Mucosa of gallbladder (tissue), 1 donor: ENCODE measurements at places on chromosomes 16 and 17.

GRCh38 chr17:74566132-74566753 lies 1.1 kb downstream of the CD300H start:
- peak; percentile 27 for DNase-seq

DNA sequence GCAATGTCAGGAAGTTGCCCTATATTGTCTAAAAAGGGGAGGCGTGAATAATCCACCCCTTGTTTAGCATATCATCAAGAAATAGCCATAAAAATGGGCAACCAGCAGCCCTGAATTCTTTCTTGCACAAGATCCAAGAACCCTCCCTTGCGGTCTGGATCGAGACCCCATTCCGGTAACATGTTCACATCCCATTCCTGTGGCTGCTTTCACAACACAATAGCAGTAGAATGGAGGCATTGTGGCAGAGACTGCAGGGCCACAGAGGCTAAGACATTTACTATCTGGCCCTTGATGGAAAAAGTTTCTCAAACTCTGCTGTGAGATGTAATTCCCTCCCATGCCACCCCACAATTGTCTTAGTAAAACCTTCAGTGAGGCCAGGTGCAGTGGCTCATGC lies 73.2 kb downstream of the RMI2 start:
- DNase-seq, result no peak

DNA sequence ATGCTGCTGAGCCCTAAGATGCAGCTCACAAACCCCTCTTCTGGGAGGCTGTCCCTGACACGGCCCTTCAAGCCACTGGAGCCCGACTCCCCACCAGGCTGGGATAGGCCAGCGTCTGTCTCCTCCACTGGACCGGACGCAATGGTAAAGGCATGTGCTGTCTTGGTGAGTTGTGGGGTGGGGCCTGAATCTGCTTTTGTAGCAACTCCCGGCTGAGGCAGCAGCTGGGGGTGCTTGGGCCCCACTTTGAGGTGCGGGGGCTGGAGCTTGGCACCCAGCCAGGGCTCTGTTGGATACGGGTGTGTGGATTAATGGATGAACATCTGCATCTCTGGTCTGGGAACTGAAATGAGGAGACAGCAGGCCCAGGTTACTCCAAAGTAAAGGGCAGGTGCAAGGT lies 3.5 kb upstream of the NLRC3 start:
- DNase-seq, result no peak

DNA sequence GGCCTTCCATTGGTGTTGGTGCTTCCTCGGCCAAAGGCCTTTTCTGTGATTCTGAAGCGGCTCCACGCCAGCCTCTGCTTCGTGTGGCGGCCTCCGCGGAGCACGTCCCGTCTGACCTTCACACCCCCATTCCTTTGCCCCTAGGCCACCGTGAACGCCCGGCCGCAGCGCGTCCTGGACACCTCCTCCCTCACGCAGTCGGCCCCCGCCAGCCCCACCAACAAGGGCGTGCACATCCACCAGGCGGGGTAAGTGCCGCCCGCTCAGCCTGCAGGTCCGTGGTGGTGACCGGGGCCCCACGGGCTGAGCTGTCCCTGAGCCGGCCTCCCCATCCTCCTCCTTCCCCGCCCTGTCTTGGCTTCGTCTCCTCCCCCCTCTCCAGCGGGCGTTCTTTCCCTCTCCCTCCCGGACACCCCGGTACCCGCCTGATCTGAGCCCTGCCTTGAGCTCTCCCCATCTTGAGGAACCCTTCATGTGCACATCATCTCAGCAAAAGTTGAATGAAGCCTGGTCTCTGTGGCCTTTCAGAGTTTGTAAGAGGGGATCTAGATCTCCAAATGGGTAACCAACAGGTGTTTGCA lies 69.0 kb upstream of the CHMP6 start:
- no peak for DNase-seq

DNA sequence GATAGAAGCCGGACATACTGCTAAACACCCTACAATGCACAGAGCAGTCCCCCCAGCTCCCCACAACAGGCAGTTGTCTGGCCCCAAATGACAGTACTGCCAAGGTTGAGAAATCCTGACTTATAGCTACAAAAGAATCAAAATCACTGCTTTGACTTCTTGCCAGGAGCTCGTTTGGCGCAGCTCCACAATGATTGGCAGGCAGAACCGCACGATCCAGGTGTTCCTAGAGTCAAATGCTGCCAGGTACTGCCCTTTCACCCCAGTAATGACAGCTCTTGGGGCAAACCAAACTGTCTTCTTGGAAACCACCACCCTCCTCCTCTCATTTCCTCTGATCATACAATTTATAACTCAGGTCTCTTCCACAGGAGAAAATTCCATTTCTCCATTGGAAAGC lies 2.2 kb upstream of the TMC5 start:
- no peak for DNase-seq

DNA sequence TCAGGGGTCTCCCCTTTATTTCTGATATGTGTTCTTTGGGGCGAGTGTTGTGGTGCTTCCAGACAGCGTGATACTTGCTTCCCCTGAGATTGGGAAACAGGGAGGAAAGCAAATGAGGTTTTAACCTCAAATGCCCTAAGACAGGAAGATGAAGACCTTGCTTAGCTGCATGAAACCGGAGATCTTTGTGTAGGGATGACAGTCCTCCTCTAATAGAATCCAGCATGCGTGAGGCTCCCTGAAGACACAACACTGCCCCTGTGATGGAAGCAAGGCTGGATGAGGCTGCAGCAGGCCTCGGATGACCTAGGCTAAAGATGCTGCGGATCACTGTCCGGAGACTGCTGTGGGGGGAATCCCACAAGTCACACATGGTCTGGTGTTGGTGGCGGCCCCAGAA lies 491.0 kb downstream of the CDH13 start:
- no peak for DNase-seq

DNA sequence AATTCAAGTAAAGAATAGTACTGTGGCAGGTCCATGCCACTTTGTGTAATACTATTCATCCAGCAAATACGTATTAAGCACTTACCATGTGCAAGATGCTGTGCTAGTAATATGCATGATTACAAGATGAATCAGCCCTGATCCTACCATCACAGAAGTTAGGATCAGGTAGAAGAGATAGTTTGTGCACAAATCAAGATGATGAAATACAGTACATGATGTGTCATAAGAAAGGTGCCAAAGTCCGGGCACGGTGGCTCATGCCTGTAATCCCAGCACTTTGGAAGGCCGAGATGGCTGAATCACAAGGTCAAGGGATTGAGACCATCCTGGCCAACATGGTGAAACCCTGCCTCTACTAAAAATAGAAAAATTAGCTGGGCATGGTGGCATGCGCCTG lies 10.9 kb downstream of the COG4 start:
- no peak for DNase-seq

- no peak for DNase-seq
These were observed 7.1 kb upstream of the ASIC2 start for GRCh38 chr17:33300241-33300640.

DNA sequence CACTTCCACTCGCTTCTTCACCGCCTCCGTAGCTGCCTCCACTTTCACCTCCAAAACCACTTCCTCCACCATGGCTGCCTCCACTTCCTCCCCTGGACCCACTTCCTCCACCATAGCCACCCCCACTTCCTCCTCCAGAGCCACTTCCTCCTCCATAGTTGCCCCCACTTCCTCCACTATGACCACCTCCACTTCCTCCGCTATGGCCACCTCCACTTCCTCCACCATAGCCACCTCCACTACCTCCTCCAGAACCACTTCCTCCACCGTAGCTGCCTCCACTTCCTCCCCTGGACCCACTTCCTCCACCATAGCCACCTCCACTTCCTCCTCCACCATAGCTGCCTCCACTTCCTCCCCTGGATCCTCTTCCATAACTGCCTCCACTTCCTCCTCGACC lies 4.5 kb downstream of the KRT9 start:
- DNase-seq, result no peak

DNA sequence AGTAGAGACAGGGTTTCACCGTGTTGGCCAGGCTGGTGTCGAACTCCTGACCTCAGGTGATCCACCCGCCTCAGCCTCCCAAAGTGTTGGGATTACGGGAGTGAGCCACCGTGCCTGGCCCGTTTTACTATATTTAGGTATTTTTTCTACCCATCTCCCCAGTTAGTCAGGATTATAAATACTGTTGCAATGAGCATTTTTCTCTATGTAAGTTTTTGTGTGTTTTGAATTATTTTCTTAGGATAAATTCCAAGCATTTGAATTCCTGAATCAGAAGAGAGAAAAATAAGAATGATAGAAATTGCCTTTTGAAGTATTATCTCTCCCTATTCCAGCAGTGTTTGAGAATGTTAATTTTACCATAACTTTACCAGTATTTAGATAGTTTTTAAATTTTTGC lies 36.6 kb downstream of the KIAA0513 start:
- DNase-seq, result no peak

DNA sequence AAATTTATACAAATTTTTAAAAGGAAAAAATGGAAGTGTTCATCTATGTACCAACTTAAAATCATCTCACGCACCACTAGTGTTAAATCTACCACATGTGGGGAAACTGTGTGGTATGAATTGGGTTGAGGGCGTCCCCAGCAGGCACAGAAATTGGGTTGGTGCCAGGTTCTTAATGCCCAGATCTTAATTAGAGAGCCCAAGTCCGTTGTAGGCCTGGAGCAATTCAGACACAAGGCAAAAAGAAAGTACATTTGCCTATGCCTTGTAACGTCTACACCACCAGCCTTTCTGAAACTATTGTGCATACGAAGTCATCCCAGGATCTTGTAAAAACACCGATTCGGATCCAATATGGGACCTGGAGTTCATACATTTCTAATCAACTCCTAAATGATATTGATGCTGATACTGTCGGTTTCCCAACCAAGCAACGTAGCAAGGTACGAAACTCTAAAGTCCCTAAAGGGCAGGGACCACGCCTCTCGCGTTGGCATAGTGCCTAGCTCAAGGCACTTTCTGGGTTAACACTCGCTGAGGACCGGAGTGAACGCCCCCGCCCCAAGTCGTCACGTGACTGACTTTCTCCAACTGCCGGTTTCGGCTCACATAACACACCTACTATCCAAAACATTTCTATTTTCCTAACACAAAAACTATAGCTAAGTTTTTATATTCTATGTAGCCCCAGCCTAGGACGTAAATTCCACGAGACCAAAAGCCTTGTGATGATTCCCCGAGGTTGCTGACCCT lies 945 bp upstream of the UQCRC2 start:
- DNase-seq, result peak; percentile 68

- DNase-seq, result peak; percentile 70
These were observed 172.2 kb downstream of the SEC14L1 start for GRCh38 chr17:77312786-77313599.

DNA sequence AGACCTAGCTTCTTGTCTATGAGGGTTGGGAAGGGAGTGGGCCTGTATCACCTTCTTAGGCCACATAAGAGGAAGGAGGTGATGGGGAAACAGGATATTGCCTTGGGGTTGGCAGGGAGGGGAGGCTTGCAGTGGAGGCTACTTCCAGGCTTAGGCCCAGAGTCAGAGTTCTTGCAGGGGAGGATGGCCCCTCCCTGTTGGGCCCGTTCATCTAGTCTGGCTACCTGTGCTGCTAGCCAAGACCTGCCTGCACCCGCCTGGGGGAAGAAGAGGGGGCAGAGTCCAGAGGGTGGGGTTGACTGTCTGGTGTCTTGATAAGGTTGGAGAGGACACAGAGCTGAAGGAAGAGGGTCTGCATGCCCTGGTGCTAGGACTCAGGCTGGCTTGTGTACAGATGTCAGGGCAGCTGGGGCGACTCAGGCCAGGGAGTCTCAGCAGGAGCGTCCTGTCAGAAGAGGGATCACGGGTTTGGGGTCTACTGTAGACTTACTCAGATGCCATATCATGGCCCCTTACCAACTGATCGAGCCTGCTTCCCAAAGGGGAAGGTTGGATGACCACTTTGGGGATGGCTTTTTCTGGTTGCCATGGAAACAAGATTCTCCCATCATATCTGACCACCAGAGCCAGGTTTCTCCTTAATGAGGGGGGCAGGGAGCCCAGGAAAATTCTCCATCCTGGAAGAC lies 5.3 kb downstream of the KDM6B start:
- DNase-seq, result peak; percentile 54

GRCh38 chr16:85475233-85475632 lies 137.9 kb upstream of the GSE1 start:
- DNase-seq, result no peak

- no peak for DNase-seq
These were observed 419.5 kb upstream of the PSMD7 start for GRCh38 chr16:73877150-73877549.

DNA sequence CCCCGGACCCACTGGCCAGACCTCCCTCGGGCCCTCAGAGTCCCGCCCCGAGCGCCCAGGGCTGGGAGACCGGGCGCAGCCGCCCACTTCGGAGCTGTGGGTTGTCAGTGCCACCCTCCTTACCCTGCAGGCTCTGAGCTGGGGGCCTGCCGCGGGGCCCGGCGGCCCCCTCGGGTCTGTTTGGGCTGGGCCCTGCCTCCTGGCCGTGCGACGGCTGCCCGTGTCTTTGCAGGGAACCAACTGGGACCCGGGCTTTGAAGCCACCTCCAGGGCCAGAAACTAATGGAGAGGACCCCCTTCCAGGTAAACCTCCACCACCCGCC lies 443 bp downstream of the TEDC2 start:
- DNase-seq, result no peak

DNA sequence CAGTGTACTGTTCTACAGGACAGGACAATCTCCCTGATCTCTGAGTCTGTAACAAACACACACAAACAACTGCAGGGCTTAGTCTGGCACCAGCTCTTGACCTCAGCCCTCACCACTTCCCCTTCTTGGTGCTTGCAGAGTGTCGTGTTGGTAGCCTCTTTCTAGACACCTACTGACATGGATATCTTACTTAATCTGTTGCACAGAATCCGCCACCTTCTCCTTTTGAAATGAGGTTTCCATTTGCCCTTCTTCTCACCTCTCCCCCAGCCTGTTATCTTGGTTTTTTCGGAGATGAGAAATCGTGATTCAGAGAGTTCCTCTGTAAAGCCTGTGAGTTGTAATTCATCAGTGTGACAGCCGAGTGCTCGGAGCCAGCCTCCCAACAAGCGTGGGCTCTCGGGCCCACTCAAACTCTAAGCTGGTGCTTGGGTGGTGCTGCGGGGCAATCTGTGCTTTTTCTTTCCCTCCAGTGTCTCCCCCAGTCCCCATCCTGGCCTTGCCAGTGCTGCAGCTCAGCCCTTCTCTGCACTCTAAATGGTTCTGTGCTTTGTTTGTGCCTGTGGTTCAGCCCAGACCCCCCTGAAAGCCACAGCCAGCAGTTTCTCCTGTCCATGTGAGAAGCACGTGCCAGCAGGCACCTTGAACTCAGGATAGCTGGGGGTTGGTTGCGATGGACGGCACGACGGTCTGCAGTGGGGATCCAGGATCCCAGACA lies 28.1 kb downstream of the KIAA0513 start:
- peak; percentile 76 for DNase-seq

- DNase-seq, result no peak
These were observed 24.7 kb downstream of the NTAN1 start for GRCh38 chr16:15031179-15031578.

- no peak for DNase-seq
These were observed 86.3 kb downstream of the VPS53 start for GRCh38 chr17:628089-628941.

DNA sequence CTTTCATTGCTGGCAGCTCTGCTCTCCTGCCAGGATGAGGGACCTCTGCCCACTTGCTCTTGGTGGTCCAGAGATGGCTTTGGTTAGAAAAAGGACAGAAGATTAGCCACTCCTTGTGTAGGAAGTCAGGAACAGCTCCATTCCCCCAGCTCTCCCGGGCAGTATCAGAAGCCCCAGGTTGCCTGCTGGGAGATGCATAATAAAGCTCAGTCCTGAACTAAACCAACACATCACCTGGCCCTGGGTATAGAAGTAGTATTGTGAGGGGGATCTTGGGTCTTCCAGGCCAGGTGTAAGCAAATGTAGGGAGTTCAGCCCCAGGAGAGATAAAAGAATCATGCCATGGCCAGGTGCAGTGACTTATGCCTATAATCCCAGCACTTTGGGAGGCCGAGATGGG lies 52.4 kb downstream of the NEUROD2 start:
- no peak for DNase-seq
